ENCODE measurements at places on chromosomes 7 and 10.

DNA sequence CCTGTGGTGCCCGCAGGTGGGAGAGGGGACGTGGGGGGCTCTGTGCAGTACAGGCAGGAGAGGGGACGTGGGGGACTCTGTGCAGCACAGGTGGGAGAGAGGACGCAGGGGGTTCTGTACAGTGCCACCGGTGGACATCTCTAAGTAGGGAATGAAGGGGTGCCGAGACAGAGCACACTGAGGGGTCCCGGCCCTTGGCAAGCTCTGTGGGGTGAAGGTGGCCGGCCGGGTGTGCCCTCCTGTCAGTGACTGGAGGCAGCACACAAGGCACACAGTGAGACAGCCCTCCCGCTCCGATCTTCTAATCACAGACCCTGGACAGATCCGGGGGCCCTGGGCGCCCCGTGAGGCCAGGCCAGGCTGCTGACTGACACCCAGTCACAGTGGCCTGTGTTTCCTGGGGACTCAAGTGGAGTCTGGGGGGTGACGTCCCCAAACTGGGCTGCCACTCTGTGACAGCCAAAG, 11.2 kb downstream of the GPR146 start:
- DNase-seq, result no peak

- no peak for DNase-seq
These were observed 50.8 kb downstream of the GSDME start for GRCh38 chr7:24706211-24707170.

DNA sequence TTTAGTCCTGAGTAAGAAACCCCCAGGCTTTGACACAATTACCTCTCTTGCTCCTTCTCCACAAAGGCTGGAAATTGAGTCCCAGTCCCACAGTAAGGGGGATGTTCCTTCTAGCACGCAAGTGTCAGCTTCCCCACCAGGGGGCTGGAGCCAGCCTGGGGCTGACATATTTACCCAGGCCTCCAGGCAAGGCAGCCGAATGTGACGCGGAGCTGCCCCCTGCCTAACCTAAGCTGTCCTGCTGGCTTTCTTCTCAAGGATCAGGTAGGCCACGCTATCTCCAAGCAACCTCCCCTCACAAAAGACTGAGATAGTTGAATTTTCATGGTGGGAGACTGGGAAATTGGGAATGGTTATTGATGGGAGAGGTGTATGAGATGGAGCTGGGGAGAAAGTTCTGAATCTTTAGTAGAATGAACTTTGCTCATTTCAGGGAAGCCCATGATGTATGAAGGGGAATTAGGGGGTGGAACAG, 19.2 kb upstream of the BMPER start:
- DNase-seq, result no peak

- DNase-seq, result no peak
These were observed 38.8 kb downstream of the TMEM130 start for GRCh38 chr7:98830972-98831548.

GRCh38 chr10:22170582-22170981, 47.2 kb downstream of the EBLN1 start:
- DNase-seq, result no peak

- DNase-seq, result peak; percentile 58
These were observed 4.4 kb downstream of the BAG3 start for GRCh38 chr10:119655566-119656001.

DNA sequence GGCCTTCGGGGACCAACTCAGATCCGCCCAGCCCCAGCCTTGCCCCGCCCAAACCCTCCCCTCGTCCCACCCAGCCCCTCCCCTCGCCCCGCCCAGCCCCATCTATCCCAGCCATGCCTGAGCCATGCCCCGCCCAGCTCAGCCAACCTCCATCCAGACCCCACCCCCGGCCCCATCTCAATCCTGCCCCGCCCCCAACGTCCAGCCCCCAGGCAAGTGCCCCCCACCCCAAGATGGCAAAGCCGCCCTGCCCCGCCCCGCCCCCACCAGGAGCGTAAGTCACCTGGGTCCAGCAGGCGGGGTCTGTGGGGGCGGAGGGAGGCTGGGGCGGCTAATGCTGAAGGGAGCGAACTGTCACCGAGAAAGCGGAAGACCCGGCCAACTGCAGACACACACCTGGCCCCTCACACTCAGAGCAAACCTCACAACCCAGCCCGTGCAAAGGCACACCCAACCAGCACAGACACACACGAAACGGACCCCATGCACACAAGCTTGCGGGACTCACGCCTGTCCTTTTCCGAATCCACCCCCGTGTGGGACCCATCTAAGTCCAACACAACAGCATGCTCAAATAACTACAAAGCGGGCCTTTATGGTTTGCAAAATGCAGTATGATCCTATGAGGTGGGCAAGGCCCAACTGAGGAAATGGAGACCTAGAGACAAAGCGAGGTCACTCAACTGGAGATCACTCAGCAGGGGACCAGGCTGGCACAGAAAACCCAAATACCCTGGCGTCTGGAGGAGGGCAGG, 11.5 kb upstream of the OGA start:
- DNase-seq, result peak; percentile 69

GRCh38 chr10:97707134-97707861, 6.2 kb upstream of the MARVELD1 start:
- DNase-seq, result no peak

DNA sequence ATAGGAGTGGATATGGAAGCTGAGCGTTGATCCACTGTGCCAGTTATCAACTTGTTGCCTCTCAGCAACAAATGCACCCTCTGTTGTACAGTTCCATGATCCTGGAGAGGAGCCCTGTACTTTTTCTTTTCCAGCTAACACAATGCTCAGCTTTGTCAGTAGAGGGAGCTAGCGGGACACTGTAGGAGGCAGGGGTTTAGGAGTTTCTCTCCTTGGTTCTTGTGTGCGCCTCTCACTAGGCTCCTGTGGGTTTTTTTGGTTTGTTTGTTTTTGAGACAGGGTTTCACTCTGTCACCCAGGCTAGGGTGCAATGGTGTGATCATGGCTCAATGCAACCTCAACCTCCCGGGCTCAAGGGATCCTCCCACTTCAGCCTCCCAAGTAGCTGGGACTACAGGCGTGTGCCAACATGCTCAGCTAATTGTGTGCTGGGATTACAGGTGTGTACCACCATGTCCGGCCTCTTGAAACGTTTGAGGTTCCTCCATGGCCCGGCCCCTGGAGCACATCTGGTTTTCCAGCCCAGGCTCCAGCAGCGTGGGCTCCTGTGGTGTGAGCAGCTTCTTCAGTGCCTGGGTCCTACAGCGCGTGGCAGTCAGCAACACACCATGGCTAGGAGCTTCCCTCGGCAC, 12.0 kb upstream of the MARVELD1 start:
- peak; percentile 31 for DNase-seq

GRCh38 chr10:33776419-33777070, 442.1 kb upstream of the NRP1 start:
- no peak for DNase-seq

- DNase-seq, result peak; percentile 59
These were observed 171.1 kb upstream of the TBX20 start for GRCh38 chr7:35424869-35425495.

- peak; percentile 6 for DNase-seq
These were observed 85.4 kb downstream of the FOXL3 start for GRCh38 chr7:375321-375831.

GRCh38 chr10:132208462-132209050, 21.8 kb downstream of the DPYSL4 start:
- DNase-seq, result no peak

Data from activated naive CD4-positive, alpha-beta T cell treated with anti-CD3 and anti-CD28 coated beads, Interleukin-2, amount 50 U/mL, for 16 hours (primary cell).